Activated CD4-positive, CD25-positive, alpha-beta regulatory T cell (primary cell): ENCODE measurements at places on chromosomes 1 and 21.

GRCh38 chr1:33609739-33610138 is 137.3 kb downstream of the ZSCAN20 start:
- no peak for DNase-seq

DNA sequence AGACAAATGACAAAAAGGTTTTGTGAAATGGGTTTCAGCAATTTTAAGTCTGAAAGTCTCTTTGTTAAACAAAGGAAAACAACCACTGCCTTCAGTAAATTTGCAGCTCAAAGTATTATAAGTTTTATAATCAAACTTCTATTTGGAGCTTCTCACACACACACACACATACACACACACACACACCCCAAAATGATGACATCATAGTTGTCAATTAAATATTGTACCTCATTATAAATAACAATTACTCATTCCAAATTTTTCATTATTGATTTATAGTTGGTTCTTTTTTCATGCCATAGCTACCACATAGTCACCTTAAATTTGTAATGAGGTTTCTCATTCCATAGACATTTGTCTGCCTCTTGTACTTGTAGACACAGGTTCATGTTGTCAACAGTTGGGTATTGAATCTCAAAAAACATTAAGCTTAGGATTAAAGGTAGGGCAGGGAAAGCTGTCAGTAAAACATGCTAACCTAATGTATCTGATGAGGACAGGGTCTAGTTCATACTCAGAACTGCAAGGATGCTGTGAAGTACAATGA is 2.4 kb upstream of the SERTAD4 start:
- DNase-seq = no peak

DNA sequence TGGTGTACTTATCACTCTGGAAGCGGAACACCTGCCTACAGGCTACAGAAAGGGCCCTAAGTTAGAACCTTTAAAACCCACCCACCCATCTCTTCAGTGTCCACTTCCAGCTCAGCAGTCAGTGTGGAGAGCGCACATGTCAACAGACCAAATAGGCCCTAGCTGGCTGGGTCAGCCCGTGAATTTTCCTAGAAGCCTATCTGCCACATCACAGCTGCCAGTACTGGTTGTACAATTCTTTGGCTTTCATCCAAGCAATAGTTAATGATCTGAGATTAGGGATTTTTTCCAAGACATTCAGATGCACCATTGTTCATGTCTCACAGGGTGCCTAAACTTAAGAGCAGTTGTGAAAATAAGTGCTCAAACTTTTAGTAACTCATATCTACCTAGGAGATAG is 197.1 kb downstream of the KCNK2 start:
- DNase-seq = no peak

DNA sequence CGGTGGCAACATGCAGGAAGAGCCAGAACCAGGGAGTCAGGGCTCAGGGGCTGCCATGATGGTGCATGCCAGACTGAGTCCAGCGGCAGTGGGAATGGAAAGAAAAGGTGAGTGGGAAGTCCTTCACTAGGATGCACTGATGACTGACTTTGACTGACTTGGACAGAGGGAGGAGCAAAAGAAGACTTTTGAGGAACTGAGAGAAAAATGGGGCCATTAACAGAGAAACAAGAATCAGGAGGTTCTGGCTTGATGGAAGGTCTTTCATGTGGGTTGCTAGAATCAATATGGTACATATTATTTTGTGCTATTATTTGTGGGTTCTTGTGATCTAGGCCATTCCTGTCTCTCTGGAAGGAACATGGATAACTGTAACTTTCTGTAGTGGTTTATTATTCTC is 454.6 kb upstream of the PROX1 start:
- no peak for DNase-seq

- DNase-seq = no peak
These were observed 65.7 kb downstream of the NPHS2 start for GRCh38 chr1:179510038-179510437.

- DNase-seq = no peak
These were observed 18.0 kb downstream of the HHIPL2 start for GRCh38 chr1:222529916-222530315.

DNA sequence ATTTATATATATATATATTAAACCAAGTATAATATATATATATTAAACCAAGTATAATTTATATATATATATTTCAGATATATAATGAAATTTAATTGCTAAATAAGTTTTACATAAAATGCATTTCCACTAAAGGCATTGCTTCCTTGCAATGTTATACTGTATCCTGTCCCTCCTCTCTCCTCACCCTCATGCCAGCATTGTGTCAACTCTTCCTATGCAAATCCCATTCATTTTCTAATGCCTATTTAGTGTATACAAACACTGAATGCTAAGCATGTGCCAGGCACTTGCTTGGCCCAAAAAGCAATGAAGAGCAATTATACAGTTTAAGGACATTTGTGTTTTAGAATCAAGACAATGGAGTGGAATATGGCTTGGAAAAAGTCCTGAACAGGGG is 71.7 kb upstream of the PRMT6 start:
- no peak for DNase-seq

DNA sequence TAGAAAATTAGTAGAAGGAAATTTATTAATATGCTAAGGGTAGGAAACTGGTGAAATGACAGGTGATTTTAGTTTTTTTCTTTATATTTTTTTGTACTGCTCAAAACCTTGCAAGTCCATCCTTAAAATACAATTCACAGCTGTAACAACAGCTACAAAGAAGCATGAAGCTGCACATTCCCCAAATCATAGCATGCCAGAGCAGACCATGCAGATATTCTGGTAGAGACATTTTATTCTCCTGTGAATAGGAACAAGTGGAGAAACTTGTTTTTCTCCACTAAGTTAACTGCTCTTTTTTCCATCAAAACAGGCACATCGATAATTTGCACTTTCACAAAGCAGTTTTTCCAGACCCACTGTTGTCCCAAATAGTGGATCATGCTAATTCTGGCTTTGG is 1125.7 kb downstream of the BRINP3 start:
- DNase-seq = no peak

- no peak for DNase-seq
These were observed 16.5 kb downstream of the TNFRSF1B start for GRCh38 chr1:12183095-12183794.

- DNase-seq = no peak
These were observed 70.0 kb downstream of the IL23R start for GRCh38 chr1:67236277-67236676.

- no peak for DNase-seq
These were observed 7.9 kb downstream of the GPR3 start for GRCh38 chr1:27400082-27400962.

- no peak for DNase-seq
These were observed 141.8 kb upstream of the PBX1 start for GRCh38 chr1:164417016-164417704.

DNA sequence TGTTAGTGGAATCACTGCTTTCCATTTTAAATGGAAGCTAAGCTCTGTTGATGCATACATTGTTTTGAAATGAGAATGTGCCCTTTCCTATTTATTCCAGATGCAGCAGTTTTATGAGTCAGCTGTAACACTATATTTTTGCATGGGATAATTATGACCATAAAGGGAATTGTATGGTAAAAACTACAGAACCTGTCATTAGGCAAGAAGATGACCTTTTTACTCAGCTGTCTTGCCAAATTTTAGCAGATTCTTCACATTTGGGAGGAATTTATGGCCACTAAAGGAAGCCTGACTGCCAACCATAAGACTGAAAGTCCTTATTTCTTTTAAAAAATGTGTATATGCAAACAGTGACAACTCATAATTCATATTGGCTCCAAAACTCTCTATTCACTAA is 356.3 kb upstream of the PRMT6 start:
- no peak for DNase-seq

DNA sequence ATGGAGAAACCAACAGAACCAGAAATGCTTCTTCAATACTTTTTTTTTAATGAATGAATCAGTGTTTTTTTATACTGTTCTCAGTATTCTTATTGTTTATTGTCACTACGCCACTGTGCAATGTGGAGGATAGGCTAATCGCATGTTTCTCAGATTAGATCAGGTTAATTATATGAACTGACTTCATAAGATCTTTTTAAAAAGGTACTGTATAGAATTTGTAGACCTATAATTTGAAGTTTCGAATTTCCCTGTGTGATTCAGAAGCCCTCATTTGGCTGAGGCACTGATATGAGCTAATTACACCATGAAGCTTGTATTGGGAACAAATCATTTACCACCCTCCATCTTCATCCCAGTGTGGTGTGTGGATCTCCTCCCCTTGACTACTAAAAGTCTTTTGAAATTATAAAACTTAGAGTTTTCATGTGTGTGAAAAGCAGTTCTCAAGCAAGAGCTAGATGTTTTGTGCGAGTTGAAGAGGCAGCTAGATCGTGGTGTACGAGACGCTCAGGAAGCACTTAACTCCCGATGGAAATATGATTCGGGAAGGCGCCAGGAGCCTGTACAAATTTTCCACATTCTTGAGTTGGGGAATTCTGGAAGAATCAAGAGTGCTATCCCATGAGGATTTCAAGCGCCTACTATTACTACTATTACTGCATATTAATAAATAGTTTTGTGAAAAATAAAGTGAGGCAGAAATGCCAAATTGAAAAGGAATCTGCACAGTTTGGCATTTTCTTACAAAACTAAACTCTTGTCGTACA is 52.1 kb upstream of the KCNE2 start:
- no peak for DNase-seq

GRCh38 chr1:173267453-173267945 is 60.4 kb upstream of the TNFSF4 start:
- no peak for DNase-seq

GRCh38 chr1:5709976-5710375 is 282.2 kb downstream of the NPHP4 start:
- no peak for DNase-seq

- DNase-seq = peak; percentile 81
These were observed at the start of gene APH1A for GRCh38 chr1:150268705-150269403. TSS of gene APH1A (minus strand) at chr1:150269016. CDS start at chr1:150268810, 206 bp downstream.

- no peak for DNase-seq
These were observed 738 bp upstream of the TRIM11 start for GRCh38 chr1:228407106-228408040.

- DNase-seq = no peak
These were observed 94.7 kb upstream of the NRIP1 start for GRCh38 chr21:15159382-15160020.

DNA sequence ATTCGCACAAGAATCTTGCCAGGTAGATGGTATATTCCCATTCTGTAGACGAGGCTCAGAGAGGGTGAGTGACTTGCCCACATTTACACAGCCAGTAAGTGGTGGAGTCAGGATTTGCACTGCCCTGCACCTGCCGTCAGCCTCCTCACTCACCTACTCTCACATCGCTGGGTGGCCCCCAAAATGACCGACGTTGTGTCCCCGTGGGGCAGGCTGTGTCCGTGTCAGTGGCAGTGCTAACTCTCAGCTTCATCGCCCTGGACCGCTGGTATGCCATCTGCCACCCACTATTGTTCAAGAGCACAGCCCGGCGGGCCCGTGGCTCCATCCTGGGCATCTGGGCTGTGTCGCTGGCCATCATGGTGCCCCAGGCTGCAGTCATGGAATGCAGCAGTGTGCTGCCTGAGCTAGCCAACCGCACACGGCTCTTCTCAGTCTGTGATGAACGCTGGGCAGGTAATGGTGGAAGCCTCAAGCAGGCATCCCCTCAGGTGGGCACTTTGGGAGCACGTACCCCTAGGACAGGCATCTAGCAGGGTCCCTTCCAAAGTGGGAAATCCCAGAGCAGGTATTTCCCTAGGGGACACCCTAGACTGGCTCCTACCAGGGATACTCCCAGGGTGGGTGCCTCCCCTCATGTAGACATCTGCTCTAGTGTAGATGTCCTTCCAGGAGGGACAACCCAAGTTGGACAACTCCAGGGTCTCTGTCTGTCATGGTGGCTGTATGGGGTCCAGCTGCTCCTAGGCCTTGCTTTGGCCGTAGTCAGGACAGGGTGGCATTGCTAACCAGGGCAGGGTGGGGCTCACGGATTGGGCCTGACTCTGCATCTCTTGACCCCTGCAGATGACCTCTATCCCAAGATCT is 3.4 kb downstream of the HCRTR1 start:
- DNase-seq = no peak

GRCh38 chr1:218383681-218384080 is 38.5 kb downstream of the TGFB2 start:
- DNase-seq = no peak

- no peak for DNase-seq
These were observed 59.8 kb downstream of the GNG12 start for GRCh38 chr1:67773462-67773861.

- DNase-seq = no peak
These were observed at the start of gene C1QC for GRCh38 chr1:22643381-22643780. TSS of gene C1QC (plus strand) at chr1:22643633. CDS start at chr1:22644024, 391 bp downstream.

DNA sequence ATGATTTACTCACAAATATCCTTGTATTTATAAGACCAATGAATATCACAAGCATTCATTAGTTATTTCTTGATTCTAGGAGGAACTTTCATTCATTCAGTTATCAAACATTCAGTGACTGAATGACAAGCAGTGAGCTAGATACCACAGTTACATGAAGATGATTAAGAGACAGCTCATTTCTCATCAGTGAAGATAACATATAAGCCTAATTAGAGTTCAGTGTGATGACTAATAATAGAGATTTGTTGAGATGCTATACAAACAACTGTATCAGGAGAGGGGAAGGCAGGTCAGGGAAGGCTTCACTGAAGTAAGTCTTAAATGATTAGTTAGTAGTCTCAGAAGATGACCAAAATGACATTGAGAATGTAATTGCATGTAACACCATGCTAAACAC is 14.6 kb upstream of the C1orf105 start:
- no peak for DNase-seq

- DNase-seq = no peak
These were observed 120.3 kb downstream of the ZBTB18 start for GRCh38 chr1:244171241-244171985.

- no peak for DNase-seq
These were observed 40.3 kb upstream of the MYOCOS start for GRCh38 chr1:171581766-171582165.

DNA sequence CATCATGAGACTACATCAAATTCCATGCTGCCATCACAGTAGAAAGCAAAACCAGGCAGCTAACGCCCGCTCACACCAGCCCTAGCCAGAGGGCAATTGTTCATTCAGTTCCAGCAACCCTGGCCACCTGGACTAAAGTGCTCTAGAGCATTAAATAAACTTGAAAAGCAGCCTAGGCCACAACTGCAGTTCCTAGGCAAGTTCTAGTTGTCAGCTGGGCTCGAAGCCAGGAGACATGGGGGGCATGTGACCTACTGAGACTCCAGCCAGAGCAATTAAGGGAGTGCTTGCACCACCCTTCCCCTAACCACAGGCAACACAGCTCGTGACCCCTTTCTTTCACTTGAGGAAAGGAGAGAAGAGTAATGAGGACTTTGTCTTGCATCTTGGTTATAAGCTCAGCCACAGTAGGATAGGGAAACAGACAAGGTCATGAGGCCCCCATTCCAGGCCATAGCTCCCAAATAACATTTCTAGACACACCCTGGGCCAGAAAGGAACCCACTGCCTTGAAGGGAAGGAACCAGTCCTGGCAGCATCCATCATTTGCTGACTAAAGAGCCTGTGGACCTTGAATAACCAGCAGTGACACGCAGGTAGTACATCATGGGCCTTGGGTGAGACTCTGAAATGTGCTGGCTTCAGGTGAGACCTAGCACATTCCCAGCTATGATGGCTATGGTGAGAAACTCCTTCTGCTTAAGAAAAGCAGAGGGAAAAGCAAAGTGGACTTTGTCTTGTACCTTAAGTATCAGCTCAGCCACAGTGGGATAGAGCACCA is 77.0 kb downstream of the ZZZ3 start:
- no peak for DNase-seq
